ENCODE measurements at places on chromosomes 7 and 10. TPM values are rescaled to one million over a fixed set of nuclear protein-coding genes. Genes with fewer than 3 reads are reported as not detected.

DNA sequence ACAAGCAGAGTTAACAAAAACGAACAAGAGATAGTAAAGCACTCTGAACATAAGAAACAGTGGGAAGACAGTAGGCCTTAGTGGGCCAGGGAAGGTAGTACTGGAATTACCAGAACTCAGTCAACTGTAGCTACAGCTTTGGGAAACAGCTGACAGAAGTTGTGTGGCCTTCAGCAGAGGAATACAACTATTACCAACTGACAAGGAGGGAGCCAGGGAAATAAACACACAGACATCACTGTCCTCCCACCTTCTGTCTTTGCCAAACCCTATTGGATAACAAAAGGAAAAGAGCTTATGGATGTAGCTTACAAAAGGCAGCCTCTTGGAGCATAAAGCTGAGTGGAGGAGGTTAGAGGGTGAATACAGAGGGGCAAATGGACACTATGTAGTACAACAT, 15.4 kb downstream of the MICU1 start:
- no peak for DNase-seq

DNA sequence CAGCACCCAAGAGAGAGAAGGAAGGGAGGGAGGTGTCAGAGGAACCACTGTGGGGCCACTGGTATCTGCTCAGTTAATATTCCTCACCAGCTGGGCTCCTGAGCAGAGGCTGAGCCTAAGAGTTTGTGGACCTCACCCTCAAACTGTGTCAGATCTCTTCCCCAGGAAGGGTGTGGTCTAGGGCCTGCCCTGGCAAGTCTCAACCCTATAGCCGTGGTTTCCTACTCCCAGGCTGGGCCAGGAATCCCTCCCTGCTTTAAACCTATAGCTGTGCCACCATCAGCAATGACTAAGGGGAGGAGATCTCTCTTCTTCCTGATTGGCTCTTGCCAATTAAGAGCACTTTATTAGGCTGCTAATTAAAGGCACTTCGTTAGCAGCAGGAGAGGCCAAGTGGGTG, 29.9 kb downstream of the POLL start:
- DNase-seq = no peak

- DNase-seq = peak; percentile 74
Measured at GRCh38 chr10:44352316-44353127, 32.4 kb downstream of the CXCL12 start.

- DNase-seq = no peak
Measured at GRCh38 chr7:140518370-140519006, 39.2 kb upstream of the MKRN1 start.

DNA sequence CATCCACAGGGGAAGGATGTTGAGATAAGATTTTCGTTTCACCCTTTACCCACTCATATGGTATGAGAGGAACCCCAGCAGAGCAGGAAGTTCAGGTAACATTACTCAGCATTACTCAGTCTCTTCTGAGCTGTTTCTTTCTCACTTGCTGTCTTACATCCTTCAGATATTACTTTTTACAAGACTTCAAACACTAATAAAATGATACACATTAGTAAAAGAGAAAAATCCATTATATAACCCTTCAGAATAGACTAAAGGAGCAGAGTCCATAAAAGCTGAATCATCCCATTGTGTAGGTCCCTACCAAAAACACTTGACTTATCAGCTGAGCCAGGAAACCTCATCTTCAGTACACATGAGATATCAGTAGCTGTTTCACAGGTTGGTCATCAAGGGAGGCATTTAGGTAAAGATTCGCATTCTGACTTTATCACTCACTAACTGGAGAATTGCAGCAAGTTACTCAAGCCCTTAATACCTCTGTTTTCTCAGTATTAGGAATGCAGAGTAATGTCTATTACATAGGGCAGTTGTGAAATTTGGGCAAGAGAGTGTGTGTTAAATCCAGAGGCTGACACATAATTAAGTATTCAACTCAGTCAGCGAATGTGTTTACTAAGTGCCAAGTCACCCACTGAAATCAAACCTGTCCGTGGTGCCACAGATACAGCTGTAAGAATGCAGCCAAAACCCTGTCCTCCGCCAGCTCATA, 44.7 kb downstream of the KLF6 start:
- no peak for DNase-seq

DNA sequence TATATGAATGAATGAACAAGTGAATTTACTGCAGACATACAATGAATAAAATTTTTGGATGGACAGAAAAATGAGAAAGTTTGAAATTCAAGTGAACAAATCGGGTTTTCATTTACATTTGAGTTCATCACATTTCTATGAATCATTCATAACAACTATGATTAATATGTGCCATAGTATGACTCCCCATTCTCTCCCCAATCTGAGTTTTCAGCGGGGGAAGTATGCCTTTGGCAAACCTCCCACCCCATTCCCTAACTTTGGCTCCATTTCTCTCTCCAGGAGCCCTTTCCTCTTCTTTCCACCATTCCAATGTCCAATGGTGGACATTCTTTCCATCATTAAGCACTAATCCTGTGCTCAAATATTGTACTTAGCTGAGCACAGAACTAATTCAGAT, 96.8 kb upstream of the LSM8 start:
- no peak for DNase-seq

DNA sequence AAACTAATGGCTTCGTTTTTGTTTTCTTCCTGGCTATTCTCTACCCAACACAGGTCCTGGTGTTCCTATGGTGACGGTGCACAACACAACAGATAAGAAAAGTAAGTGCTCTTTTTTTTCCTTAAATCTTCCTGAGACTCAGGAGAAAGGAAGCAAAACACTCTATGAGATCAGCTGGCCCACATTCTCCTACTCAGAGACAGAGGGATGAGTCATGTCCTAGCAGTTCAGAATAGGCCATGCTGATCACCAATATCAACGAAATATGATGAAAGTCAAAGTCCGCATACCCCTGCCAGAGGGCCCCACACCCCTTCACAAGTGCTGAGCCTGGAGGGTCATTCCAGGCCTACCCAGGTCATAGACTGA, 149.2 kb downstream of the PAXIP1 start:
- DNase-seq = peak; percentile 26

DNA sequence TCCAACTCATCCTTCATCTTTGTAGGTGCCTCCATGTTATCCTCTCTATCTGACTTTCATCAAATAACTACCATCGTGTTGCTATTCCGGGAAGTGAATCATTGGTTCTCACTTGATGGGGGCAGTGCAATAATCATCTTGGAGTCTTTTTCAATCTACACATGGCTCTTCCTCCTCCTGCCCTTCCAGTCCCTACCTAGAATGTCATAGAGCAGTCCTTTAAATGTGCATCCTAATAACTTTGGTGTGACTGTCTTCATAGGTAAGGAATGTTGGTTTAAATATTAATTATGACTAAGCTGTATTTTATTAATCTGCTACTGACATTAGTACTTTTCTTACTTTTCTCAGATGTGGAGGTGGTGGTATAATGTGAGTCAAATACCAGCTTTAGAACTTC, 8.4 kb upstream of the CDK14 start:
- DNase-seq = no peak

GRCh38 chr7:103944230-103944900, 45.1 kb downstream of the RELN start:
- DNase-seq = no peak

DNA sequence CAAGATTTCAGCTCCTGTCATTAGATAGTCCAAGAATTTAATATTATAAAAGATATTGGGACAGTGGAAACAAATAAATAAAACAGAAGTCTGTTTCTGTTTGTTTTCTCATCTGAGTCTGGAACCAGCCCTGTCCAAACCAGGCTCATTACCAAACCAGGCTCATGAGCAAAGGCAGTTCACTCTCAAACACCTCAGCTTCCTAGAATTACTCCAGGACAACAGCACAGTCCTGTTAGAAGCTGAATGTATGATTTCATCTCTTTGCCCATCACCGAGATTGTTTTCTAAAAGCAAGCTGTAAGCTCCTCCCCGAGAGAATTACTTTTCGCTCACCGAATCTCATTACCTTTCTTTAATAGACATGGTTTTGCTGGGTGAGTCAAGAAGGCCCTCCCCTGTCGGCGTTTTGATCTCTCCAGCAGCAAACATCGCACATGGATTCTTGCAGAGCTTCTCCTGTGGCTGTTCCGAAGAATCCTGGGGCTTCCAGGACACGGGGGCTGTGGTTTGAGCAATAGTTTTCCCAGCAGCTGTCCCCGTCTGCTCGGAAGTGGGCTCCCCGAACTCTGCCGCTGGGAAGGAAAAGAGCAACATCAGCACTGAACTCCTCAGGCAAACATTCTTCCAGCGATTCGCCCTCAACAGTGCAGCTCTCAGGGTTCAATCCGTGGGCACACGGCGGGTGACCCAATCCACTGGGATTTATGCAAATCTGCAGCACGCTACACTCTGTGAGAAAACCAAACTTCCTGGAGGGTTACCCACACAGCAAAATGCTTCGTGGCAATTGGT, 112.5 kb downstream of the SVIL start:
- no peak for DNase-seq

DNA sequence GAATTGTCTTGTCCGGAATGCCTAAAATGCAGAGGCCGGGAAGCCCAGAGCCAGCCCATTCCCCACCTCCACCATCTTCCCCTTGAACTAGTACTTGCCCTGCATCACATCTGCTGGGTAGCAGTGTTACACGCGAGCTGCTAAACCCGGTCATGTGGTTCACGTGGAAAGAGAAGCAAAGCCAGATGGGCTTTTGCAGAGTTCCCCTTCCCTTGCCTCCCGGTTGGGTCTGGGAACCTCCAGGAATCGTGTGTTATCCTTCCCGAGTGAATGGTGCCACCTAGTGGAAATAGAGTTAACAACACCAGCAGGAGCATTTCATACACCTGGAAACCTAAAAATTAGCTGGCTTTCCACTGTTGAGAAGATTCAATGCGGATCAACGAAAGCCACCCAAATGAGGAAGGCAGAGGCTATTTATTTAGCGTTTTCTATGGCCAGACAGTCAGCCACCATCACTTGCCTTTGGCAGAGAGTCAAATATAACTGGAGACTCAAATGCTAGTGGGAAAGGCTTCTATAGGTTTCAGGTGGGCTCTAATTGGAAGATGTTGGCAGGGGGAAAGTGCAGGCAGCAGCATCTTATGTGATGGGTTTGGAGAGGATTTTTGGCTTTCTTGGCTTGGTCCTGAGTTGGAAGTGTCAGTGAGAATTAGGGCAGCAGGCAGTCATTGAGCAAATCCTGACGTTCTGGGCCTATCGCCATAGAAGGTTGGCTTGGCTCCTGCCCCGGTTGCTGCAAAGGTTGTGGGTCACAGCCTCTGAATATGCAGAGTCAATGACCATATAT, 12.9 kb upstream of the DENND2A start:
- DNase-seq = peak; percentile 71

DNA sequence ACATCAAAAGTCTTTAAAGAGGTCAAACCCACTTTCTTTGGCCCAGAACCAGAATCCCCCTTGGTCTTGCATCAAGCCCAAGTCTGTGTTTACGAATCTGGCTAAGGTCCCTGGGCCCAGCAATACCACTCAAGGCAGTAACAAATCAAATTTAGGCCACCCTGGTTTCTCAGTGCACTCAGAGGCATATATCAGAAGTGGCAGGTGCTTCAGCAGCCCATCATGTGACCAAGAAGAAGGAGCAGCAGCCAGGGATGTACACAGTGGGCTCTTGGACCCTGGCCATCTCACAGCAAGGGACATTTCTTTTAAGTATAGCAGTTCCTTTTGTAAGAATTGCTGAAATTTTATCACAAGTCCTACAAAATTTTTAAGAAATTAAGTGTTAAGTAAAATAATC, 7.3 kb upstream of the SLC25A13 start:
- DNase-seq = no peak

GRCh38 chr10:131946321-131946751, 35.4 kb downstream of the BNIP3 start:
- DNase-seq = no peak

DNA sequence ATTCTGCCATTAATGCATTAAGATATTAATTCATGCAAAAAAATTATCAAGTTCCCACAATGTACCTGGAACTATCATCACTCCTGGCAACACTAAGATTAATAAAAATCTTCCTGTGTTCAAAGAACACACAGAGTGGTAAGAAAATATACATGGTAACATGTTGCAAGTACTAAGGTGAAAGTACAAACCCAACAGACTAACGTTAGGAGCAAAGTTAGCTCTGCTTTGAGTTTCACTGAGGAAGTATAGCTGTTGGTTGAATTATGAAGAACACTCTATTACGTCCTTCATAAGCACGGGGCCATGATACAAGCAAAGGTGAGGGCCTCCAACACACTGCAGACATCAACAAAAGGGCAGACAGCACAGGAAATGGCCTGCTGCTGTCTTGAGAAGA, 5.8 kb downstream of the ZNF33B start:
- no peak for DNase-seq

- no peak for DNase-seq
Measured at GRCh38 chr10:113267619-113268562, 285.0 kb upstream of the HABP2 start.

- DNase-seq = no peak
Measured at GRCh38 chr10:9811601-9812000, 1206.1 kb upstream of the CELF2 start.

DNA sequence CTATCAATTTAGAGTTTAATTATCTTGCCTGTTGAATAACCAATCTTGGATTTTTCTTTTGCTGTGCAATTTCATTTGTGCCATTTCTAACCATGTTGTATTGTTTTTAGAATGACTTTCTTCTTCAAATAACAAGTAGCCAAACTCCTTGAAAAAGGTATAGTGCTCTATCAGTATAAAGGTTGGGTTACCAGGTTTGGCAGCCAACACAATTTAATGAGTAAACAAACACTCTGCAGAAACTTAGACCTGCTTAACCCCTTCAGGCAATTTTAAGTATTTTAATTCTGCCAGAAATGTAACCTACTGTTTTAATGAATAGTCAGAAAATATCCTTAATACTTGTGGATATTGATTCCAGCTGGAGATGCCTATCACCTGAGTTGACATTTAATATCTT, 299.8 kb downstream of the ARL4A start:
- no peak for DNase-seq

DNA sequence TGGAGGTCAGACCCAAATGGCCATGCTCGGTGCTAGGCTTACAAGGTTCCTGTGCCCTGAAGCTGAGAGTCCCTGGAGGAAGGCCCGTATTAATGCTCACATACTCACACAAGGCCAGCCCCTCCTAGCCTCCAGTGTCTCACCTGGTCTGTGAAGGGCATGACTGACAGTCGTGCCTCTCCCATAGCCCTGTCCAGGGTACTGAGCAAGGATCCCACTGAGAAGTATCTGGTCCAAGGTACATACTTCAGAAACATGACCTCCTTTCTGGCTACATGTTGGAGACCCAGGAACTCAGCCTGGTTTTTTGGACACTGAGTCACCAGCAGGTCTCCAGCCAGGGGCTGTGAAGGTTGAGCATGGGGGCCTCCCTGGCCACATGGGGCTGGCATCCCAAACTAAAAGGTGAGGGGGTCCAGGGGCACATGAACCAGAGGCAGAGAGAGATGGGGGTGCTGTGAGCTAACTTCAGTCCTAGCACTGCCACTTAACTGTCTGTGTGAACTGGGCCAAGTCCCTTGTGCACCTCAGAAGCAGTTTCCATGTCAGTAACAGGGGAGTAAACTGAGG, 17.6 kb upstream of the RASGEF1A start:
- peak; percentile 41 for DNase-seq

- no peak for DNase-seq
Measured at GRCh38 chr7:151621961-151622360, 102.3 kb upstream of the RHEB start.

Gene C7orf33
- not detected for total RNA-seq

Gene MRLN
- total RNA-seq = not detected

Gene SPACDR
- not detected for total RNA-seq

Gene NME8
- total RNA-seq = 7.3 TPM

Gene NCAPG2
- 6.7 TPM for total RNA-seq

Gene SFRP4
- total RNA-seq = not detected

Gene EPO
- 0.97 TPM for total RNA-seq

Gene GALNT17
- 2.0 TPM for total RNA-seq

Gene SPDYE11
- not detected for total RNA-seq
